Natural killer cell (primary cell): ENCODE measurements at places on chromosomes 6 and 20. TPM values are rescaled to one million over a fixed set of nuclear protein-coding genes. Genes with fewer than 3 reads are reported as not detected.

The CTCFL gene
- not detected for total RNA-seq

The KCNG1 gene
- not detected for total RNA-seq

The SAMD10 gene
- total RNA-seq = 22.3 TPM

The BCAS1 gene
- 0.68 TPM for total RNA-seq

The SRSF12 gene
- 0.07 TPM for total RNA-seq

DNA sequence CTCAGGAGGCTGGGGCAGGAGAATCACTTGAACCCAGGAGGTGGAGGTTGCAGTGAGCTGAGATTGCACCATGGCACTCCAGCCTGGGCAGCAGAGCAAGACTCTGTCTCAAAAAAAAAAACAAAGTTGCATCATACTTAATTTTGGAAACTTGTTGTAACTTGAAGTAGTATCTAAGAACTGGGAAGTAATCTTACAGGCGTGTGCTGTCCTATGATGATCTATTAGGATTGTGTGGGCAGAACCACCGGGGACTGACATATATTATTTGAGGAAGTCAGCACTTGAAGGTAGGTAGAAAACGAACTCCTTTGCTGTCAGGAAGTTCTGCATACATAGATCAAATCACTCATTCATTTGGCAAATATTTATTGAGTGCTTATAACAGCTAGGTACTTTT, 188.5 kb downstream of the ZNF217 start:
- DNase-seq = no peak

DNA sequence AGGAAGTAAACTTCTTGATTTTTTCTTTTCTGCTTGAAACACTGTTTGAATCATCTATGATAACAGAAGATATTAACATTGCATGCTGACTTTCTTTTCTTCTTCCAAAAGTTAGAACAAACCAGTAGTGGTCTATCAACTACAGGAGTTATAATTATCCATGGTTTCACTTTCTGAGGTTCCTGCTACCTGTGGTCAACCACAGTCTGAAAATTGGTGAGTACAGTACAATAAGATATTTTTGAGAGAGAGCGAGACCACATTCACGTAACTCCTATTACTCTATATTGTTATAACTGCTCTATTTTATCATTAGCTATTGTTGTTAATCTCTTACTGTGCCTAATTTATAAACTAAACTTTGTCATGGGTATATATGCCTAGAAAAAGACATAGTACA, 86.1 kb downstream of the MAP7 start:
- DNase-seq = no peak

GRCh38 chr6:34131326-34132290, 14.3 kb downstream of the GRM4 start:
- DNase-seq = no peak

- DNase-seq = no peak
These were observed 261.9 kb downstream of the PHF3 start for GRCh38 chr6:63897459-63897858.

- peak; percentile 48 for DNase-seq
These were observed 1.0 kb downstream of the AFDN start for GRCh38 chr6:167827583-167828324.

- no peak for DNase-seq
These were observed 23.6 kb downstream of the RWDD2A start for GRCh38 chr6:83216806-83217205.

GRCh38 chr20:54132612-54133433, 41.0 kb downstream of the CYP24A1 start:
- no peak for DNase-seq

GRCh38 chr6:168248148-168248620, 71.4 kb downstream of the DACT2 start:
- no peak for DNase-seq

GRCh38 chr20:25669826-25670422, 26.7 kb downstream of the ZNF337 start:
- DNase-seq = no peak

GRCh38 chr20:22687676-22688349, 103.4 kb upstream of the FOXA2 start:
- no peak for DNase-seq

DNA sequence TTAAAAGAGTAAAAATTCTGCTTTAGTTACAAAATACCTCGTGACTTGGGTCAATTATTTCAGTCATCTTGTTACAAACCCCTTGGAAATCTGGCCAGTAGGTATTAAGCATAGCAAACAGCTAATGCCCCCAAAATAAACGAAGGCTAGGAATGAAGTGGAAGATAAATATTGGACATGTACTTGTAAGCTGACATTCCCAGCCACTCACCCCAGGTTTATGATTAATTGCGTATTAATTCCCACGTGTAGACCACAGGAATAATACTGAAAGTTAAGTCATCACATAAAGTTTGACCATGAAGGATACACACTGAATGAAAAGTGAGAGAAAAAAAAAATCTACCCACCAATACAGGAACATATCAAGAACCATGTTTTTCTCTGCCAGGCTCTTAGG, 936.5 kb upstream of the ADGRB3 start:
- no peak for DNase-seq

- no peak for DNase-seq
These were observed 25.1 kb downstream of the PRKN start for GRCh38 chr6:162702446-162702845.

DNA sequence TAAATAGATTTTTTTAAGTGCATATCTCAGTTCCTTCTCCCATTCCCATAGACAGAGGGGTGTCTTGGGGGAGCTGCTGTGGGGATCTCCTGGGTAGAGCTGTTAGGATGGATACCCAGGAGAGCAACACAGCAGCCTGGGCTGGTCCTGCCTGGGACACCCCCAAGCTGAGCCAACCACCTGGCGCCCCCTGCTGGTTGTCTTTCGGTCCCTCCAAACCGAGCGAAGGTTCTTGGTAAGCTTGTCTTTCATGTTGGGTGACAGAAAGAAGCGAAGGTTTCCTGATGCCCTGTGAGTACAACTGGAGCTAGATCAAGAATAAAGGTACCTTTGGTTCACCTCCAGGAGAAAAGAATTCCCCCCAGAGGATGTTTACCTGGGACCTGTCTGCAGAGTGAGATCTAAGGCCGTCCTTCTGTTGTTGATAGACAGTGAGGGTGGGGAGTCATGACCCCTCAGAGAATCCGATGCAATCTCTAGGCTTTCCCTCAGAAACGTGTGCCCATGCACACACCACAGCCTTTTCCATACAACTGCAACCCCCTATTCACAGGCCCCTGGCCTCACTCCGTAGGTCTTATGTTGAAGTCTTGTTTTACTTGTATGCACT, 50.8 kb downstream of the SNX9 start:
- peak; percentile 60 for DNase-seq
